Liver (tissue), 10 donors: ENCODE measurements at places on chromosomes 16 and 17. TPM values are rescaled to one million over a fixed set of nuclear protein-coding genes. Genes with fewer than 3 reads are reported as not detected.

- peaks cover 5% of the 10 kb centered on the region for H3K4me1 ChIP-seq
- no peak for DNase-seq
- H3K4me3 ChIP-seq = no peak overlapping the region
- H3K27me3 ChIP-seq = no peaks in the 10 kb centered on the region
- H3K36me3 ChIP-seq = no peaks in the 10 kb centered on the region
These were observed 74.6 kb downstream of the AMFR start for GRCh38 chr16:56350491-56351405.

GRCh38 chr16:14511800-14512135, 118.3 kb downstream of the PARN start:
- no peaks in the 10 kb centered on the region for H3K27me3 ChIP-seq
- no peak for DNase-seq
- peaks cover 28% of the 10 kb centered on the region for H3K4me1 ChIP-seq
- H3K36me3 ChIP-seq = no peaks in the 10 kb centered on the region

DNA sequence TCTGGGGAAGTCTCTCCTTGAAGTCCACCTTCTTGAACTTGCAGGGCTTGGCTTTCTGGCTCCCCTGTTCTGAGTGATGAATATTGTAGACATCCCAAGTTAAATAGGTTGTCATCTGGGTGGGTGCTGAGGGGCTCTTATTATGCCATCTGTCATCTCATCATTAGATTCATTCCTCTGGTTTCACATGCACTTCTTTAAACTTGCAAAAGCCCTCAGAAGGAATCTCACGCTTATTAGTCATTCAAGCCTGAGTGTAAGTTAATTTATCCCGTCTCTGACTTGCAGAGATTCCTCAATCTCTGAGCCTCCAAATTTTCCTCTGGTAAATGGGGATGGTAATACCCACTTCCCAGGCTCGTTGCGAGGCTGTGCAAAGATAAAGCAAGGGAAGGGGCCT, 5.7 kb downstream of the MGAT5B start:
- H3K4me3 ChIP-seq = no peak overlapping the region
- H3K27ac ChIP-seq = no peak overlapping the region
- peaks cover 1% of the 10 kb centered on the region for H3K4me1 ChIP-seq

- H3K27me3 ChIP-seq = peaks cover 4% of the 10 kb centered on the region
- no peak overlapping the region for H3K4me3 ChIP-seq
- no peaks in the 10 kb centered on the region for H3K36me3 ChIP-seq
These were observed 24.1 kb upstream of the SCNN1B start for GRCh38 chr16:23278031-23278430.

DNA sequence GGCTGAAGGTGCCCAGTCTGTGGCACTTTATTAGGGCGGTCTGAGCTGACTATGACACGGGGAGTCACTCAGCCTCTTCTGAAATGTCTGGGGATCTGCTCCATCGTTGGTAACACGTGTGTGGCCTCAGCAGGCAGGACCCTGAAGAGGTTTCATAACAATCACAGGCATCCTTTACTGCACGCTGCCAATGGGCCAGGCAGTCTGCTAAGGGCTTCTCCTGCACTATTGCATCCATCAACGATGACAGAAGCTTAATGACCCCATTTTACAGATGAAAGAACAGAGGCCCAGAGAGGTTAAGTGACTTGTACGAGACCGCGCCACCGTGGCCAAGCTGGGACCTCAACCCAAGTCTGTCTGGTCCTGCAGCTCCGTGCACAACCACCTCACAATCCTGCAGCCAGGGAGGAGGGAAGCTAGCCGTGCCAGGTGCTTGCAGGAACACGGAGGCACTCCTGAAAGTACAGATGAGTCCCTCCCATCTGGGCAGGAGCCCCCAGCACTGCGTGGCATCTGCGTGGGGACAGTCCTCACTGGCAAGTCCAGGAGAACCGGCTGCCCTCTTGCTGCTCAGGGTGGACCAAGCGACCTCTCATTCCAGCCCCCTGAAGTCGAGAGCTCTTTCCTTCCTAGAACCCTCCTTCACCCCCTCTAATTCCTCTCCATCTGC, 40.0 kb downstream of the RPH3AL start:
- H3K4me3 ChIP-seq = no peak overlapping the region
- no peaks in the 10 kb centered on the region for H3K4me1 ChIP-seq
- H3K27ac ChIP-seq = no peak overlapping the region
- no peaks in the 10 kb centered on the region for H3K27me3 ChIP-seq
- H3K36me3 ChIP-seq = no peaks in the 10 kb centered on the region
- no peak for DNase-seq

GRCh38 chr16:51267681-51268080, 116.6 kb upstream of the SALL1 start:
- DNase-seq = no peak

DNA sequence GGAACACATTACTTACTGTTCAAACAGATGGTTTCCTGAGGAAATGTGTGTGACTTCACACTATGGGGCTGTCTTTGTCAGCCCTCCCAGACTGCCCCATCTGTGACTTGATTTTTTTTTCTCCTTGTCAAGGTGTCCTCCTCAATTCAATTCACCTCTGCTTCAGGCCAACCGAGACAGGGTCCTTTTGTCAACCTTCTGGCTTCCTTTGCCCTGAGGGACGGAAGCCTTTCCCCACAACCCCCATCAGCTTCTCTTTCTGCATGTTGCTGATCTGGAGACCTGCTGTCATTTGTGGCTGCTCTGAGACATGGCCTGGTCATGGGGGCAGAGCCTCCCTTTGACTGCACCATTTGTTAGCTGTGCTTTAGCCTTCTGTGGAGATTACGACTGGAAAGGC, 21.3 kb upstream of the RGS9 start:
- H3K4me1 ChIP-seq = no peaks in the 10 kb centered on the region
- no peaks in the 10 kb centered on the region for H3K36me3 ChIP-seq
- no peak overlapping the region for H3K27ac ChIP-seq
- DNase-seq = no peak
- H3K27me3 ChIP-seq = no peaks in the 10 kb centered on the region

DNA sequence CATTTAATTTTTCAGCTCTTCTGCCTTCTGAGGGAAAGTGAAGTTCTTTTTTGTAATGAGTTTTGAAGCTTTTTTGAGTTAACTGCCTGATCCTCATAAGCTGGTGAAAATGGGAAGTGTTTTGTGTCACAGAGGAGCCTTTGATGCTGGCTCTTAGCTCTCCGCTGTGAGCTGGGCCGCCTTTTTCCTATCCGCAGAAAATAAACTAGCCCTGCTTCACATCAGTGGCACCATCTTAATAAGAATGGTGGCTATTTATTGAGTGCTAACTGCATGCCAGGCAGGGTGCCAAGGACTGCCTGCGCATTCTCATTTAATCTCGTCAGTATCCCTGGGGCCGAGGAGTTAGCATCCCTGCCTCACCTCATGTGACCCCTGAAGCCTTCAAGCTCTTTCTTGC, 309.0 kb downstream of the CPPED1 start:
- no peaks in the 10 kb centered on the region for H3K27me3 ChIP-seq
- H3K36me3 ChIP-seq = no peaks in the 10 kb centered on the region
- no peak overlapping the region for H3K4me3 ChIP-seq
- no peak overlapping the region for H3K27ac ChIP-seq

- no peaks in the 10 kb centered on the region for H3K36me3 ChIP-seq
- H3K4me3 ChIP-seq = no peak overlapping the region
- H3K27ac ChIP-seq = peak overlapping the region; percentile 25
- no peak for DNase-seq
- H3K4me1 ChIP-seq = peaks cover 17% of the 10 kb centered on the region
These were observed 2.1 kb upstream of the CA4 start for GRCh38 chr17:60147553-60148223.

GRCh38 chr17:9230861-9231260, 209.6 kb downstream of the NTN1 start:
- no peaks in the 10 kb centered on the region for H3K36me3 ChIP-seq
- H3K4me3 ChIP-seq = no peak overlapping the region
- H3K27ac ChIP-seq = no peak overlapping the region

DNA sequence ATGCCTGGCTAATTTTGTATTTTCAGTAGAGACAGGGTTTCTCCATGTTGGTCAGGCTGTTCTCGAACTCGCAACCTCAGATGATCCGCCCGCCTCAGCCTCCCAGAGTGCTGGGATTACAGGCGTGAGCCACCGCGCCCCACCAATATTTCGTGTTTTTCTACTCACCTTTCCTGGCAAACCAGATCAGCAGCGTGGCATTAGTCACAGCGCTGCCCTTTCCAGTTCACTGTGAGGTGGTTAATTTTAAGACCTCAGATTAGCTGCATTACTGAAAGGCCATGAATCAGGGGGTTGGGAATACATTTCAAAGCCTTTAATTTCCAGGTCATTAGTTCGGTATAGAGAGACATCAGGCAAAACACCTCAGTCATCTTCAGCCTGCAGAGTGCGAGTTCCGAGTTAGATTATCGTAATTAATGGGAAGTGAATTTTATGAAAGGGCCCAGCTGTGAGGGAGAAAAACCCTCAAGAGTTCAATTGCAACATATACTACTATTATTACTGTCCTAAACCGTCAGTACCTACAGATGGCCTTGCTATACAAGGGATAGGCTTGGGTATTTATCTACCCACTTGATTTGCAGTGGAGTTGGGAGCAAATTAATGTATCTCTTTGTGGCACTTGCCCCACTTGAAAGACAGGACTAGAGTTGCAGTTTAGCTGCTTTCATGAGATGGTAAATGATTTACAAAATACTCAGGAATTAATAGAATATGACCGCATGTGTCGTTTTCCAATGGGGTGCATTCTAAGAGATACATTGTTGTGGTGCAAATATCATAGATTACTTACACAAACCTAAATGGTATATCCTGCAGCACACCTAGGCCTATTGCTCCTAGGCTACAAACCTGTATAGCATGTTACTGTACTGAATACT, 2.1 kb upstream of the USP32 start:
- H3K27ac ChIP-seq = no peak overlapping the region
- no peaks in the 10 kb centered on the region for H3K27me3 ChIP-seq
- peaks cover 10% of the 10 kb centered on the region for H3K4me1 ChIP-seq
- no peak overlapping the region for H3K4me3 ChIP-seq
- DNase-seq = no peak

Gene KRT24
- not detected for polyA plus RNA-seq

Gene MRC2
- polyA plus RNA-seq = 0.49 TPM

Gene DNAAF1
- polyA plus RNA-seq = 0.06 TPM
